ENCODE measurements at places on chromosomes 7 and 10. TPM values are rescaled to one million over a fixed set of nuclear protein-coding genes. Genes with fewer than 3 reads are reported as not detected.
A peak's percentile ranks its signal among the peaks of the same experiment; 100 is the strongest.

GRCh38 chr10:37857287-37858211, at the start of gene ZNF248:
Gene ZNF248, minus strand, starts transcription at chr10:37857610. Its CDS starts 1,300 bp downstream, at chr10:37856310.
- peaks cover 18% of the 10 kb centered on the region for H3K4me1 ChIP-seq
- H3K4me3 ChIP-seq: peak within 1 kb of the TSS; percentile 86
- H3K27me3 ChIP-seq: no peaks in the 10 kb centered on the region
- peak within 1 kb of the TSS; percentile 94 for H3K27ac ChIP-seq
- peak; percentile 95 for DNase-seq

GRCh38 chr7:17460001-17460400, 161.5 kb downstream of the AHR start:
- H3K4me3 ChIP-seq: no peak overlapping the region
- H3K27me3 ChIP-seq: no peaks in the 10 kb centered on the region
- H3K27ac ChIP-seq: no peak overlapping the region
- DNase-seq: no peak

DNA sequence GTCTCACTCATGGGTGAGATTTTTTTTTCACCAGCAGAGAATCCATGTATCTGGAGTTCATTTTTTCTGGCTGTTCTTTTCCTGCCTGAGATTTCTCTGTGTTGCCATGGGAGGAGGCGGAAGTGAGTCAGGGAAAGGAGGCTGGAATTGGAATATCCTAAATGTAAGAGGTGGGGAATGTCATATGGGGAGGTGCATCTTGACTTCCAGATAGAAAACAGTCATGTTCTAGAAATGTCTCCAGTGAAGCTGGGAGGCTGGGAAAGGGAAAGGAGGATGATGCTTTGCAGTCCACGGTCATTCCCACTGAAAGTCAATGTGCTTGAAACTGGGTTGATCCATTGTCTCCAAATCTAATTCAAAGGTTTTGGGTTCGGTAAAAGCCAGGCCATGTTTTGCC, 39.7 kb upstream of the HPS1 start:
- no peaks in the 10 kb centered on the region for H3K27me3 ChIP-seq
- no peak overlapping the region for H3K27ac ChIP-seq
- H3K4me1 ChIP-seq: no peaks in the 10 kb centered on the region
- DNase-seq: no peak

DNA sequence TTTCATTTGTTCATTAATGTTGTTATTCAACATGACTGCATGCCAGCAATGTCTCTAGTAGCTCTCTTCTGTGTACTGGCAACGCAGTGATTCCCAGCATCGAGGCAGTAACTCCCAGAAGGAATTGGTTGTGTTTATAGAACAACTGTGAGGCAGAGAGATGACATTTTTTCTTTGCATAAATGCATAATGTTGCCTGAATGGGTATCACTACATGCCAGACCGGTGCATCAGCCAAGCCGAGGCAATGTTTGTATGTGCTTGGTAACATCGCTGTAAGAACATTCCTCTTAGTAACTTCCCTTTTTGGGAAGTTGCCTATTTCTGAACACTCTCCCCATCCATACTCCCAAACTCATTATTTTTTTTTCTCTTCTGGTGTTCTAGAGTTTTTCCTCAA, 182.9 kb downstream of the HTR7 start:
- H3K4me3 ChIP-seq: no peak overlapping the region
- H3K27ac ChIP-seq: no peak overlapping the region
- no peaks in the 10 kb centered on the region for H3K36me3 ChIP-seq
- DNase-seq: no peak

DNA sequence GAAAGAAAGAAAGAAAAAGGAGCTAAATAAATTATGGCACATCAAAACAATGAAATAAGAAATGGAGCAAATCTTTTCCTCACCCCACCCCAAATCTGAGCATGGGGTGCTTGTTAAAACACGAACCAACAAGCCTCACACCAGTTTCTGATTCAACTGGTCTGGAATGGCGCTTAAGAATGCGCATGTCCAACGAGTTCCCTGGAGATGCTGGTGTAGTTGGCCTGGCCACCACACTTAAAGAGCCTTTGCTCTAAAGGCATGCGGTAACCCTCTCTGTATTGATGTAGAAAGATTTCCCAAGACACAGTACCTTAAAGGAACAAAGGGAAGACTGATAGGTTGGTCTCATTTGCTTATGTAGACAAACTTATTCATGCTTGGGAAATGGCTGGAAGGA, 49.1 kb upstream of the STEAP1B start:
- H3K36me3 ChIP-seq: no peaks in the 10 kb centered on the region
- peaks cover 10% of the 10 kb centered on the region for H3K27me3 ChIP-seq
- DNase-seq: no peak
- H3K4me3 ChIP-seq: no peak overlapping the region
- H3K27ac ChIP-seq: no peak overlapping the region

GRCh38 chr7:49322476-49322875, 398.1 kb downstream of the CDC14C start:
- no peak for DNase-seq
- no peak overlapping the region for H3K4me3 ChIP-seq
- no peaks in the 10 kb centered on the region for H3K36me3 ChIP-seq
- H3K27me3 ChIP-seq: no peaks in the 10 kb centered on the region

DNA sequence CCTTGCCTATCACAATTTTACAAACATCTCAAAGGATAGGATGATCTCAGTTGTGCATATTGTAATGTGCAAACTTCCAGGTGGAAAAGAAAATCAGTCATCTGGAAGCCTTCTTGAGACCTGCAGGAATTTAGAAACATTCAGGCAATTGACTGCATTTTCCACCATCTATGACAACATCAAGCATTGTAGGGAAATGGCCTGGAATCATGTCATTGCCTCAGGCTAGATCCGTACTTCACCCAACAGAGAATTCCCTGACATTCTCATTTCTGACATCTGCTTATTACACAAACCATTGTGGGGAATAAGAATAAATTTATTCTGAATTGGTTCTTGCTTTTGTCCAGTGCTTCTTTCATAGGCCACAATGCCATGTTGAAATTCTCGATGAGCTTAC, 124.9 kb upstream of the NPVF start:
- H3K27ac ChIP-seq: no peak overlapping the region
- H3K27me3 ChIP-seq: peaks cover 1% of the 10 kb centered on the region
- H3K36me3 ChIP-seq: no peaks in the 10 kb centered on the region
- H3K4me3 ChIP-seq: no peak overlapping the region
- H3K4me1 ChIP-seq: no peaks in the 10 kb centered on the region

DNA sequence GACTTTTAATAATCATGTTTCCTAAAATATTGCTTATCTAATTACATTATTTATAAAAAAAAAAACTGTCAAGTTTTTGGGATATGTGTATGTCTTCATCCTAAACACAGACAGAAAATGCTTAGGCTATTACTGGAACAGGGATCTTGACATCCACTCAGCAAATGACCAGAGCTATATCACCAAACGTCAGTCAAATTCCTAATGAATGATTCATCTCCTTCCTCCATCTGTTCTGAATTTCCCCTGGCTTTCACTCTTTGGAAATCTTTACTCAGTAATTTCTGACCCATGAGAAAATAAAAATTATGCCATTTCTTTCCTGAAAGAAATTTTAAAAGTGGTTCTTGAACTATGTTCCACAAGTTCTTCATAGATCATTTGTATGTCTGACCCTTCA, 552.4 kb upstream of the KCND2 start:
- no peaks in the 10 kb centered on the region for H3K4me1 ChIP-seq
- H3K36me3 ChIP-seq: no peaks in the 10 kb centered on the region
- DNase-seq: no peak
- no peak overlapping the region for H3K4me3 ChIP-seq

GRCh38 chr7:15279640-15280039, 282.2 kb downstream of the AGMO start:
- DNase-seq: no peak
- H3K36me3 ChIP-seq: no peaks in the 10 kb centered on the region
- no peak overlapping the region for H3K27ac ChIP-seq
- H3K27me3 ChIP-seq: no peaks in the 10 kb centered on the region
- H3K4me1 ChIP-seq: no peaks in the 10 kb centered on the region

Gene LRIT1
- not detected for total RNA-seq

Gene MOSPD3
- total RNA-seq: 13.9 TPM
